ENCODE measurements at places on chromosomes 2 and 18. TPM values are rescaled to one million over a fixed set of nuclear protein-coding genes. Genes with fewer than 3 reads are reported as not detected.

DNA sequence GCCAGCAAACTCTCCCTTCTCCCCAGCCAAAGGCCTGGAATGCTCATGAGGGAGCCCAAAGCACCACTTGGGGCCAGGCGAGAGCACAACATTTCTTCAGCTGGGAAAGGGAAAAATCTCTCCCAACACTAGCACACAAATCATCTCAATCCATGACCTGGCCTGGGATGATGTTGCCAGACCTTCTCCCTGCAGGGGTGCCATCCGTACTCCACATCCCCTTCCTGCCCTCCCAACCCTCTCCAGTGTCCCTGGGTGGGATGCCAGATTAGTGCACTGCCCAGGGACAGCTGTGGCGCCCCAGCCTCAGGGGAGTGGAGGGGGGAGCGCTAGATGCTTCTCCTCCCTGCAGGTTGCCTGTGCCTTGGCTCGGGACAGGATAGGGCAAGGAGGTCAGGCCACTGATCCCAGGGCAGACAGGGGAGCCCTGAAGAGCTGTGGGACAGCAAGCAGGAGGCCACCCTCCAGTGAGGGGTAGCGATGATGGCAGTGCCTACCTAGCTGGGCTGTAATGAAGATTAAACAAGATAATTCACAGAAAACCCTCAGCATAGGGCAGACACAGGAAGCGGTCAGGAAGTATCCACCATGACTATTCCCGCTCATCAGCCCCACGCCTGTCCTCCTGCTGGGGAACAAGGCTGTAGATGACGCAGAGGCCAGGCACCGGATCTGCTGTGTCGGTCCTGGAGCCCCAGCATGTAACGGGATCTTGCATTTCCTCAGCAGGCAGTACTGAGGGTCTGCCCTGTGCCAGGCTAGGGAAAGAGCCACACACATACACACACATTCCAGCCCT lies 31.1 kb downstream of the SERTAD2 start:
- DNase-seq, result no peak

- DNase-seq, result no peak
These were observed 34.4 kb upstream of the RPL37A start for GRCh38 chr2:216464104-216464720.

DNA sequence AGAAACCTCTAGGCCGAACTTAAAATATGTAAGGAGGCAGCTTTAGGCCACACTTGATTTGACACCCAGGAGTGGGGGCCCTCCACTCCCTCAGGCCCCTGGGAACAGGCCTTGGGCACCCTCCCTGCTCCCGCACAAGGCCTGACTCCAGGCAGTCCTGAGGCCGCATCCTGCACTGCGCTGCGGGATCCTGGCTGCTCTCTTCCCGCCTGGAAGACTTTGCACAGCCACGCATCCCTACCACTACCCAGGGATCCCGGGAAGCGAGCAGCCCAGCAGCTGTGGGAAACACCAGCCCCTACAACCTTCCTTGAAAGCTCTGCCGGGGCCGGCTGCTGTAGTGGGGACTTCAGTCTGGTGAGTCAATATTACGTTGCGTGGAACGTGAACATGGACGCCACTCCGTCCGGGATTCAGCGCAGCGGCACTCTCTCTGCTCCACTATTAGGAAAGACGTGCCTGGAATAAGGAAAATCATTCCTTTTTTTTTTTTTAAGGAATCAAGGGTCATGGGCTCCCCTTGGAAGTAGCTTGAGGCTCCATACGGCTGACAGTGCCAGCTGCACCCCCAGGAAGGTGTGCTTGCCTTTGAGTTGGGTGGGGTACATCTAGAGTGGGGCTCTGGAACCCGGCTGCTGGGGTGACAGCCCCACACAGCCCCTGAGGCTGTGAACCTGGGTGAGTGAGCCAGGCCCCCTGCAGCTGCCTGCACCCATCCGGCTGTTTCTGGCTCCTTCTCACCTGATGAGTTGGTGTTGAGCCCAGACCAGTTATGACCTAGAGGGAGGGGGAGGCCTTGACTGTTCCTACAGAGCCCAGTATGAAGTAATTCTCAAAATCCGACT lies 119.2 kb upstream of the TMEM18 start:
- no peak for DNase-seq

DNA sequence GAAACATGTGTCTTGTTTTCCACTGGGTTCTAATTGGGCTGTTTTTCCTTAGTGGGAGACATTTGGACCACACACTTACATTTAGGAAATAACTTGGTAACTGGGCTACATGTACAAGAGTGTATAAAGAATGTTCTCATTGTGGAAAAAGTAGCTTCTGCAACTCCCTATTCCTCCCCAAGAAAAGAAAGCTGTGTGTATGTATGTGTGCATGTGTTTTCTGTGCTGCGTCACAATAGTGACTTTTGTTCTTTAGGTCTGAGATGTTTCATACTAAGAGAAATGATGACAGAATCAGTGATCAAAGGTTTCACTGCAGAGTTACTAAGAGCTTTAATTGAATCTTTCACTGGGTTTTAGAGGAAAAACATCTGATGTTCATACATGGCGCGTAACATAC lies 82.7 kb downstream of the TANC1 start:
- DNase-seq, result no peak

VWC2L gene
- not detected for polyA plus RNA-seq

UGT1A5 gene
- polyA plus RNA-seq, result not detected

All from A549 (cell line).